ENCODE measurements at places on chromosomes 3 and 15.

GRCh38 chr15:96418146-96418545 lies 87.6 kb downstream of the NR2F2 start:
- H3K4me1 ChIP-seq: peaks cover 21% of the 10 kb centered on the region
- DNase-seq: no peak
- peaks cover 96% of the 10 kb centered on the region for H3K27me3 ChIP-seq
- H3K36me3 ChIP-seq: no peaks in the 10 kb centered on the region
- no peak overlapping the region for H3K27ac ChIP-seq

- DNase-seq: no peak
- peaks cover 37% of the 10 kb centered on the region for H3K4me1 ChIP-seq
- no peak overlapping the region for H3K27ac ChIP-seq
- no peak overlapping the region for H3K4me3 ChIP-seq
Observed at GRCh38 chr3:29426302-29427226, 145.7 kb downstream of the RBMS3 start.

GRCh38 chr15:32979710-32980109 lies 214.8 kb downstream of the FMN1 start:
- no peaks in the 10 kb centered on the region for H3K36me3 ChIP-seq
- no peak overlapping the region for H3K4me3 ChIP-seq
- no peak overlapping the region for H3K27ac ChIP-seq
- no peak for DNase-seq
- no peaks in the 10 kb centered on the region for H3K4me1 ChIP-seq

DNA sequence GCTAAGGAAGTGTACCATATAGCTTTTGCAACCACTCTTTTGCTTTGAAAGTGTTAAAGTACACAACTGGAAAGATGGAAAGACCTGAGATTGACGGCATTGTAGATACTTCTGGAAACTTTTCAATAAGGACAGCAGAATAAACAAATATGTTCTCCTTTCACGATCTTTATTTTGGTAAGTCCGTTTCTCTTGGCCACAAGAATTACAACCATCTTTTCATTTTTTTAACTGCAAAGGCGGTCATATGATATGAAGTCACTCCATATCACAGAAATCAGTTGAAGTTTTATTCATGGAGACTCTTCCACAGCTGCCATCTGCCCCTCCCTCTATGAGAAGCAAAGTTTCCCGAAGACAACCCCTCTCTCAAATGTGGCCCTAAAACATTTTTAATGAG lies 303.4 kb upstream of the ICE2 start:
- peaks cover 62% of the 10 kb centered on the region for H3K27me3 ChIP-seq
- DNase-seq: no peak
- H3K4me3 ChIP-seq: no peak overlapping the region

DNA sequence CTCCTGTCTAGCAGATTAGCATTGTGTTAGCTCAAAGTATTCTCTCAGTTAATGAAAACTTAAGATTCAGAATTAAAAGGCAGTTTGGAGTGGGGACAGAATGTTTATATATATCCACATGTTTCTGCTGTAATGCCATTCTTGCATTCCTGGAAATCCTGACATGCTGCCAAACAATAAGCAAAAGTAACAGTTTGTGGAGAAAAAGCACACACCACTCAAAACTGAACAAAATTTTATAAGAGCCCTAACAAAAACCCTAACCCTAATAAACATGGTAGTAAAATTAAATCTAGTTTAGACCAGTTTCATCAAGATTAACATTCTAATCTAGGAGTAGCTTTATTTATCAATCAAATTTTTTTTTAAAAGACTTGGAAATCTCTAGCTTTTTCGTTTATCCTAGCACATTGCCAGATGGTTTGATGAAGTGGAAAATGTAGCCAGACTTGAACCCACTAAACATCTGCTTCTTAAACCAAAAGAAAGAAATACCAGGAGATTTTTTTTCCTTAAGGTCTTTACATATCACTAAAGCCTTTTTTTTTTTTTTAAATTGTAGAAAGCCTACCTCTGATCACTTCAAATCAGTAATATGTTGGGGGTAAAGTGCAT lies 3.7 kb downstream of the TCAIM start:
- H3K4me3 ChIP-seq: no peak overlapping the region
- no peak for DNase-seq
- no peaks in the 10 kb centered on the region for H3K36me3 ChIP-seq
- no peaks in the 10 kb centered on the region for H3K27me3 ChIP-seq
- H3K27ac ChIP-seq: peak overlapping the region; percentile 76

GRCh38 chr15:90141646-90142045 lies 39.4 kb upstream of the IDH2 start:
- H3K27ac ChIP-seq: no peak overlapping the region
- no peak overlapping the region for H3K4me3 ChIP-seq
- no peak for DNase-seq
- no peaks in the 10 kb centered on the region for H3K27me3 ChIP-seq
- peaks cover 10% of the 10 kb centered on the region for H3K4me1 ChIP-seq

DNA sequence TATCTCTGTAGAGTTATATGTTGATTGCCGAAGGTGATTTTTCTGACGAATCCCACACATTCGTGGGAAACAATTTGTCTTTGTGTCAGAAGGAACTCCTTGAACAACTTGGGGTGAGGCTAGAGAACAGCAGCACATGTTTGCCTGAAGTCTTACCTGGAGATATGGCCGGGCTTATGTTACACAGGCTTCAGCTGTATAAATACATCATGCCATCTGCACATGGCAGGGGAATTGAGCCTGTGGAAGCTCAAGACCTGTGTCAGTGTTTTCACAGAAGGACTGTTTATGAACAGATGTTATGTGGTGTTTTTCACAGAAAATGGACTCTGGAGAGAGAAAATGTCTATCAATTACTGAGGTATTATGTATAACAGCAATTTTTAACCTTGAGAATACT lies 203.6 kb upstream of the MDFIC2 start:
- peaks cover 31% of the 10 kb centered on the region for H3K4me1 ChIP-seq
- H3K27me3 ChIP-seq: no peaks in the 10 kb centered on the region
- no peak overlapping the region for H3K27ac ChIP-seq
- no peak overlapping the region for H3K4me3 ChIP-seq
- no peak for DNase-seq
- H3K36me3 ChIP-seq: no peaks in the 10 kb centered on the region

DNA sequence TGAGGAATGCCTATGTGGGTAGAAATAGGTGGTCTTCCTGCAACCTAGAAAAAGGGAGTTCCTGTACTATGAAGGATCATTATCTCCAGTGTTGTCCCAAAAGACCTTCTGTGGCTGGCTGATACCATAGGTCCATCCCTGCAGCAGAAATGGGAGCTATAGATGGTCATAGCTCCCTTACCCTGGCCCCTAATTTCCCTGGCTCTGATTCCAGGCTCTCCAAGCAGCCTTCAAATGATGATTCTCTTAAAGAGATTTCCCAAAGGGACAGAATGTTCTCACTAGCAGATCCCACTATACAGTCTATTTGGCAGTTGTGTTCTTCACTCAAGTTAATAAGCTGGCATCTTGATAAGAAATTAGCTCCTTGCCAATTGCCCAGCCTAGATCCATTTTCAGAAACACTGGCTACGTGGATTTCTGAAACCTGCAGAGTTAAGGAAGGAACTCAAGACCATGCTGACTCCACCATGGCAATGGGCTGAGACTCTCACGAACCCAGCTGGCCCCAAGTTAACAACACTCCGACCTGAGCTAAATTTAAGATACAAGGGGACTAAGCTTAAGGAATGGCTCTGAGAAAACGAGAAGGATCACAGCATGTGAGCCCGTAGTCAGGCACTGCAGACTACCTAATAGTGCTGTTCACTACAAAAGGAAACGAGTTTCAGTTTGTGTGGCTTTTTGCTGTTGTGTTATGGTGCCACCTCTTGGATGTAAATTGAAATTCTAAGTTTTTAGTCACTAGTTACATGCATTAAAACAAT lies 11.4 kb downstream of the C15orf40 start:
- peaks cover 5% of the 10 kb centered on the region for H3K4me1 ChIP-seq
- peak overlapping the region; percentile 15 for H3K27ac ChIP-seq
- H3K36me3 ChIP-seq: peaks cover 3% of the 10 kb centered on the region
- H3K27me3 ChIP-seq: no peaks in the 10 kb centered on the region
- H3K4me3 ChIP-seq: peak overlapping the region; percentile 38

- H3K4me3 ChIP-seq: no peak overlapping the region
- no peaks in the 10 kb centered on the region for H3K27me3 ChIP-seq
- H3K27ac ChIP-seq: peak overlapping the region; percentile 66
- H3K36me3 ChIP-seq: no peaks in the 10 kb centered on the region
- H3K4me1 ChIP-seq: peaks cover 53% of the 10 kb centered on the region
- DNase-seq: no peak
Observed at GRCh38 chr3:149472030-149472797, 2.3 kb upstream of the TM4SF4 start.

DNA sequence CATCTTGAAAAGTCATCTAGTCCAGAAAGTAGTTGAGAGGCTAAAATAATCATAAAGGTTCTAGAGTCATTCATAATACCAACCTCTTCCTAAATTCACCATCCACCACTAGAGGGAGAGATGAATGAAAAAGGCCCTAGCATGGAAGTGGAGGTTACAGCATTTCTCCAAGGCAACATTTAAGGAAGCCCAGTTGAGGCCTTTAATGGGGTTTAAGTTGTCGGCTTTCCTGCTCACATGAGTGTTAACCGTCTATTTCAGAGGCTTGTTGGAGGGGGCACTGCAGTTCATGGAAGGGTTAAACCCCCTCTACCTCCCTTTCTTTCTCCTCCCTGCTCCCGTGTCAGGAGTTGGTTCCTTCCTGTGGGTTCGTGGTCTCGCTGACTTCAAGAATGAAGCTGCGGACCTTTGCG lies 3.8 kb upstream of the SLCO3A1 start:
- peaks cover 3% of the 10 kb centered on the region for H3K4me1 ChIP-seq
- no peak for DNase-seq
- no peak overlapping the region for H3K4me3 ChIP-seq
- H3K27me3 ChIP-seq: peaks cover 67% of the 10 kb centered on the region
- no peak overlapping the region for H3K27ac ChIP-seq

DNA sequence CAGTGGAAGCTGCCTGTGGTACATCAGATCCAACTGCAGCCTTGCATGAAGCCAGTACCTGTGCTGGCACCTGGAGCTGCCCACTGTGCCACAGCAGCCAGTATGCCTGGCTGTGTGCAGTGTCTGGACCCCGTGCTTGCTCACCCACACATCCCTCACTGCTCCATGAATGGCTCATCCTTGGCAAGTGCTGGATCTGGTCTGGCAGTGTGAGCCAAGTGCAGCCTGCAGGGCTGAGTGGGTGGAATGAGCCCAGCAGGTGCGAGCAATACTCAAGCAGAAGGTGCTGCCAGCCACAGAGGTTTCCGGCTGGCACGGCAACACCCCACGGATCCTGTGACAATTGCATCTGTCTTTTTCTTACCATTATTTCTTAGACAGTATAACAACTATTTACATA lies 488.2 kb upstream of the ROBO2 start:
- no peak overlapping the region for H3K4me3 ChIP-seq
- no peaks in the 10 kb centered on the region for H3K36me3 ChIP-seq
- peaks cover 21% of the 10 kb centered on the region for H3K4me1 ChIP-seq
- H3K27me3 ChIP-seq: peaks cover 2% of the 10 kb centered on the region
- no peak overlapping the region for H3K27ac ChIP-seq
- no peak for DNase-seq

DNA sequence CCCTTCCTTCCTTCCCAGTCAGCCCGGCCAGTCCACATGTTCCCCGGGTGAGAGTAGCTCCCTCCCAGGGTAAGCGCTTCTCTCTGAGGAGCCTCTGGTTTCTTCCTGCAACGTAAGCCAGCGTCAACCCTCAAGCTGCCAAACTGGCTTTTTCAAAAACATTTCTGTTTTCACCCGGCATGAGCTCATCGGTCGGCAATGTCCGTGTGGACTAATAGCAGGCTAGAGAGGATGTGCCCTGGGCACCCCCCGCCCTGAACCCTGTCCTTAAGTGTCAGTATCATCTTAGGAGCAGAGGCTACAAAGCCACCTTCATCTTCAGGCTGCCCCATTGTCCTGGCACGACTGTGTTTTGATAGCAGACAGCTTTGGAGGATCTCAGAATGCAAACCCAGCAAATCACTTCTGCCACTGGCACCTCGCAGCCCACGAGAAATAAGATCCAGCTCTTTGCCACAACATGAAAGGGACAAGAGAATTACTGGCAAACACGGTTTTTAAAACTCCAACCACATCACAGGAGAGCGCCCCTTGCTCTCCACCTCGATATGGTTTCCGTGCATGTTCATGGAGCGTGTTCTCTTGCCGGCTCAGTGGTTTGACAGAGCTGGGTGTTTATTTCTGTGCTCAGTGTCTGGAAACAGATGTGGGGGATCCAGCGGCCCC lies 9.9 kb downstream of the ALDH1A3 start:
- H3K4me3 ChIP-seq: peak overlapping the region; percentile 24
- no peaks in the 10 kb centered on the region for H3K36me3 ChIP-seq
- peaks cover 12% of the 10 kb centered on the region for H3K4me1 ChIP-seq
- peaks cover 53% of the 10 kb centered on the region for H3K27me3 ChIP-seq

DNA sequence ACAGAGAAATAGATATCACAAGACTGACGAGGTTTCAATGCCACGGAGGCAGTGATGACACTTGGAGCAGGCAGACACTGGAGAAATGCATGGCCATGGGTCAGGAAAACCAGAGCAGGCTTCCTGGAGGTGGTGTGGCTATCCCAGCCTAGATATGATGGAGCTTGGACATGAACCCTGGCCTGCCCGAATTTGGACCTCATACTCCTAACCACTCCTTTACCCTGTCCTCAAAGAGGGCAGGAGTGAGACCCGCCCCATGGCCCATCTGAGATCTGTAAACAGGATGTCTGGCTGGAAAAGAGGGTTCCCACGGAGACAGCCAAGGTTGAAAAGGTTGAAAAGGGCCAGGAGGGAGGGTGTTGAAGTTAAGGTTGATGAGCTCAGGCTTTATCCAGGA lies 31.0 kb downstream of the CPN2 start:
- H3K36me3 ChIP-seq: no peaks in the 10 kb centered on the region
- DNase-seq: no peak
- H3K27me3 ChIP-seq: no peaks in the 10 kb centered on the region
- no peak overlapping the region for H3K27ac ChIP-seq

- H3K36me3 ChIP-seq: no peaks in the 10 kb centered on the region
- H3K4me3 ChIP-seq: no peak overlapping the region
- DNase-seq: no peak
- peaks cover 2% of the 10 kb centered on the region for H3K27me3 ChIP-seq
- H3K4me1 ChIP-seq: peaks cover 5% of the 10 kb centered on the region
Observed at GRCh38 chr3:14238930-14239329, 60.3 kb downstream of the LSM3 start.

- no peaks in the 10 kb centered on the region for H3K27me3 ChIP-seq
- H3K27ac ChIP-seq: no peak overlapping the region
- no peak overlapping the region for H3K4me3 ChIP-seq
- no peaks in the 10 kb centered on the region for H3K36me3 ChIP-seq
- H3K4me1 ChIP-seq: peaks cover 2% of the 10 kb centered on the region
Observed at GRCh38 chr15:70643783-70644125, 119.6 kb downstream of the UACA start.

DNA sequence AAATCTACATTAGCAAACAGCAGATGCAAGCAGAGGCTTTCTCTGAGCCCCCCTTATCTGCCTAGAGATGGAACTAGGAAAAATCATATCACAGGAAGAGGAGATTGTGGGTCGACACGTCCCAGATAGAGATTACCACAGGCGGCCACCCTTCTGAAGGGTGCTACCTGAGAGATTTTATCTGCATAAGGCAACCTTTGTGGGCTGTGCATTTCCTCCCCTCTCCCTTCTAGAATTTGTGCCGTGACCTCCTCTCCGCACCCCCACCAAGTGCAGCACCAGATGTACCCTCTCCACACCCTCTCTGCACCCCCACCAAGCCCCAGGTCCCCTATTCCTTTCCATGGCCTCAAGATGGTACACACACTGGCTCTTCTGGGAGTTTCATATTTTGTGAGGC lies 27.4 kb downstream of the METTL6 start:
- H3K27ac ChIP-seq: no peak overlapping the region
- no peak for DNase-seq
- H3K27me3 ChIP-seq: peaks cover 2% of the 10 kb centered on the region
- peaks cover 3% of the 10 kb centered on the region for H3K36me3 ChIP-seq
- H3K4me3 ChIP-seq: no peak overlapping the region
- no peaks in the 10 kb centered on the region for H3K4me1 ChIP-seq
